Activated naive CD4-positive, alpha-beta T cell treated with anti-CD3 and anti-CD28 coated beads for 36 hours (primary cell): ENCODE measurements at places on chromosomes 7 and 10.
A peak's percentile ranks its signal among the peaks of the same experiment; 100 is the strongest.

DNA sequence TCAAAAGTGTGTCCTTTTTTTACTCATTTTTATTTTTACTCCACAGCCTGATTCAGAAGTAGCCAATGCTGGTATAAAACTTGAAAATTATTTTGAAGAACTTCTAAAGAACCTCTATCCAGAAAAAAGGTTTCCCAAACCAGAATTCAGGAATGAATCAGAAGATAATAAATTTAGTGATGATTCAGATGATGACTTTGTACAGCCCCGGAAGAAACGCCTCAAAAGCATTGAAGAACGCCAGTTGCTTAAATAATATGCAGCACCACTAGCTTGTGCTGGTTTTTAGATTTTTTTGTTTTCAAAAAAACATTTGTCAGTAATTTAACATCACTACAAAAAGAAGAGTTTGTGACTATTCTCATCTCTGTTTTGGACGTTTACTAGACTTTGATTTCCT, 116.5 kb downstream of the SVOPL start:
- DNase-seq, result no peak

DNA sequence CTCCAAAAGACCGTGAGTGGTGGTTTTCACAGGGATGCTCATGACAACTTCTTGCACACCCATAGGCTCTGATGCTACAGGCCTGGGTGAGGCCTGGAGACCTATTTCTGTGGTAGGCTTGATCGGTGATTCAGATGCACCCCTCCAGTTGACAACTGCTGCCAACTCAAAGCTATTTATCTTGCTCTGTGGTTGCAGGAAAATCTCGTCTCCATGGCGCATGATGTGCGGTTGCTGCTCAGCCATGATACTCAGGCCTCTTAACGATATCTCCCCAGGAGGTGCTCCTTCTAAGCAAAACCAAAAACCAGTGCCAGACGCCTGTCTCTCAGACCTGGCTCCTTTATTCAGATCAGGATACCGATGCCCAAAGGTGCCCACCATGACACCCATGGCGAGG, 31.4 kb downstream of the C10orf90 start:
- DNase-seq, result no peak

- DNase-seq, result no peak
These were observed 245.3 kb downstream of the EBF3 start for GRCh38 chr10:129718548-129719414.

DNA sequence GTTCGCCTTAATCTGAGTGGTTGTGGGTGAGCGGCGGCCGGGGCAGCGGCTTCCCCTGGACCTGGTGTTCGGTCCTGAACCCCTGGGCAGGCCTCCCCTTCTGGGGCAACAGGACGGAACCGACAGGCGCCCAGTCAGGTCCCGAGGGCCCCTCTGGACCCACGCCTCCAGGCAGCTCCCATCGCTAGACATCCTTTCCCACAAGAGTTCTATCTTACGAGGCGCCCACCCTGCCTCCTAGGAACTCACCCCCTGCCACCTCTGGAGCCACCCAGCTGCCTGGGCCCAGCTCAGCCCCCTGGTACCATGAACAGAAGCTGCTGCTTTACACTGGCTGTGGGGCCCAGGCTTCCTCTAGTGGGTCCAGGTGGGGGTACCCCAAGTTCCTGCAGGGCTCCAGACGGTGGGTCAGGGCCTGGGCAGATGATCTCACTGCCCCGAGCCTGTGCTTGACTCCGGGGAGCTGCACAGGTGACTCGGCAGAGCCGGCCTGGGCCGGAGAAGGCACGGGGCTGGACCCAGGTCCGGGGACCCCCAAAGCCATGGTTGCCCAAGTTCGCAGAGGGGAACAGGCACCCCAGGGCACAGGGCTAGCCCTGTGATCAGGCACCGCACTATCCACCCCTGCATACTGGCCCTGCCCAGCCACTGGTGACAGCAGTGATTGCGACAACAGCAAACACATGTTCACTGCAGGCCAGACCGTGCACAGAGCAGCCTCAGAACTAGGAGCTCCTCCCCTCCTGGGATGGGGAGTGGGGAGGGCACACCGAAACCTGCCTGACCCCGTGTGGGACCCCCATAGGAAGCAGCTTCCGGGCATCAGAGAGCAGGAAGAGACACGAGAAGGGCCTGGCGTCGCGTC, 180.3 kb downstream of the ELFN1 start:
- no peak for DNase-seq

DNA sequence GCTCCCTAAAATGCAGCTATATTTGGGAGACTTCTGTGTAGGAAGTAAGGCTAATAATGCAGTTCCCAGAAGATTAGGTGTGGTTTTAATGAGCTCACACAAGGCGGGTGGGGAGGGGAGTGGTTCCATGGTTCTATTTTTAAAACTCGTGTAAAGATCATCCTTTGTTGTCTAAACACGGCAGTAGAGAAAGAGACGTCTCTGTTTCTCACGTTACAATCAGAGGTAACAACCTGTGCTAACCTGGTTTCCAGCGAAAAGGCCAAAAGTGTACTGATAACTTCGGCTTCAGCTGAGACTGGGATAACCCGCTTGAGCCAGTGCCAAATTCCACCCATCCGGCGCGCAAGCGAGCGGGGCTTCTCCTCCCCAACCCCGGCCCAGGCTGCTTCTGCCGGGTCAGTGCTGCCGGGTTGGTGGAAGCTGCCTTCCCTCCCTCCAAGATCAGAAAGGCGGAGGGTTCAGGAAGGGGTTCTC, 2.5 kb upstream of the MAP3K8 start:
- DNase-seq, result no peak

DNA sequence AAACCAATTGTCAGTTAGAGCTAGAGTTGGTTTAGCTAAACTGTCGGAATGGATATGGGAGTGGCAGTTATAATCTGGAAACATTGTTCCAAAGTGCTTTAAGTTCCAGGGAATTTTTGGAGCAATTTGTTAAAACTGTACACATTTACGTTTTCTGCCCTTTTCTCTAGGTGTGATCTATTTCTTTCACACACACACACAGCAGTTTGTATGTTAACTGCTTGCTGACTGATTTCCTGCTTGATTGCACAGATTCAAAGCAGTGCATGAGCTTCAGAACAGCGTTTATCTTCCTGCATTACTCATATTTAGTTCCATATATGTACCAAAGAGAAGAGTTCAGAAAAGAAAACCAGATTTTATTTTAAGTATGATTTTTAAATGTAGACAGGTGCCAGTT, 57.9 kb downstream of the MGMT start:
- no peak for DNase-seq

GRCh38 chr10:70557876-70558275, 44.7 kb downstream of the PRF1 start:
- DNase-seq, result no peak

- DNase-seq, result no peak
These were observed 36.1 kb downstream of the ETV1 start for GRCh38 chr7:13953368-13953767.

- DNase-seq, result peak; percentile 8
These were observed 44.5 kb downstream of the ICA1 start for GRCh38 chr7:8217200-8218068.

GRCh38 chr7:106778656-106779250, 86.3 kb upstream of the PIK3CG start:
- no peak for DNase-seq

GRCh38 chr10:3623746-3624145, 161.3 kb downstream of the KLF6 start:
- no peak for DNase-seq

DNA sequence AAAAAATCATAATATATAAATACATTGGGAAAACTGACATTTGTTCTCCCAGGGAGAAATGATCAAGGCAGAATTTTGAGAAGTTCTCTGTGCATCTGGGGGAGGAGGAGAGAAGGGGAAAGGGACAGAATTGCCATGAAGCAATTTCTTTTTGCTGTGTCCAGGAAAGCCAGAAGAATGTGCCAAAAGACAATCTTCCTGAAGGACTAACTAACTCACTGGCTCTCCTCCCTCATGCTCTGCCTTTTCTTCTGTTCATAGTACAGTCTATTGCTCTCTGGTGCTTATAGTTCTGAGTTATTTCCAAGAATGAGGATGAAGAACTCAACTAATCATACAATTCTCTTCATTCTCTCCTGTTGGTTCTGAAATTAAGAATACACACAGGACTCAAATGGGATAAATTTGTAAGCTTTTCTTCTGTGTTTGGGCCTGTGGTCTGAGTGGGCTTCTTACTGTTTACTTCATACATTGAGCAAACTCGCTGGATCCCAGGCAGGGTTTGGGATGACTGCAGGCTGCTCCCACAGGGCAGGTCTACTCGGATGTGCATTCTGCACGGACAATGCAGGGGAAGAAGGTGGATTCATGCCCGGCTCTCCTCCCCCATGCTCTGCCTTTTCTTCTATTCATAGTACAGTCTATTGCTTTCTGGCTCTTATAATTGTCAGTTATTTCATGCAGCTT, 22.2 kb upstream of the FAM171A1 start:
- no peak for DNase-seq

- DNase-seq, result no peak
These were observed 230.0 kb downstream of the SNX13 start for GRCh38 chr7:17710312-17710711.

- no peak for DNase-seq
These were observed at the start of gene INHBA for GRCh38 chr7:41702635-41703371. INHBA (minus strand) TSS chr7:41703090; CDS start chr7:41700374, 2,716 bp downstream.

DNA sequence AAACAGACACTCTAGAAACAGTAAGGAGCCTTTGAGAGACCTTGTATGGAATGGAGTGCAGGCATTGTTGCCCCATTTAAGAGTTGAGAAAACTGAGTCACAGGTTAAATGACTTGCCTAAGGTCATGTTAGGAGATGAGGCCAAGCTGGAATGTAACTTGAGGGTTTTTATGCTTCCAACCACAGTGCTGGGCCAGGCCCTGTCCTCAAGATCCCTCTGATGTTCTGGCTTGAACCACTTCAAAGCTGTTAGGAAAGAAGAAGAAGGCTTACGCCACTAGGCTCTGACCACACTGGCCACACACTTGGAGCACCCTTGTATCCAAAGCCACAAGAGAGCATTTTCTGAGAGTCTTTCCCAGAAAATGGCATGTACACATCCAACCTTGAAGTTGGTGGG, 42.7 kb downstream of the PLAU start:
- no peak for DNase-seq

DNA sequence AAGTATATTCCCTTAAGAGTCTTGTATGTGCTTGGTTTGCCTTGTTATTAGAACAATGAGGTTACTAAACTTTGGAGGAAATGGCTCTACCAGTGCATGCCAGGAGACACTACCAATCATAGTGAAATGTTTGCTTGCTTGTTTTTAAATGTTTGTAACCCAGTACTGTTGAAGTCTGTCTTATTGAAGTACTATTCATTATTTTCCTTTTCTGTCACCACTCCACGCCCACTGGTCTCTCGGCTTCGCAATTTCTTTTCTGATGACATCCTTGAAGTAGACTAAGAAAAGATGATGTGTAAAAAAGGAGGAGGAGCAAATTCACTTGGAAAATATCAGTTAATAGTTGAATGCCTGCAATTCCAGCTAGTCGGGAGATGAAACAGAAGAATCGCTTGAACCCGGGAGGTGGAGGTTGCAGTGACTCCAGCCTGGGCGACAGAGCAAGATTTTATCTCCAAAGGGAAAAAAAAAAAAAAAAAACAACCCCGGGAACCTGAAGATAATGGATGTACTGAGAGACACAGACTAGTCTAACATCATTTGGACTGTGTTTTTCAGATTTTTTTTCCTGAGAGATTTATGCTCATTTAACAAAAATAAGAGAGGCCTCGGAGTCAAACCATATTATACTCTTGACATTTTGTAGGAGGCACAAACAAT, 959.4 kb downstream of the PCDH15 start:
- DNase-seq, result no peak

- no peak for DNase-seq
These were observed 639 bp downstream of the DYDC2 start for GRCh38 chr10:80356989-80357850.

GRCh38 chr7:33922820-33923219, 17.5 kb downstream of the BMPER start:
- DNase-seq, result no peak

- DNase-seq, result peak; percentile 81
These were observed 197.4 kb downstream of the RNLS start for GRCh38 chr10:88385601-88386203.

GRCh38 chr7:37901236-37901827, 15.3 kb downstream of the SFRP4 start:
- no peak for DNase-seq

DNA sequence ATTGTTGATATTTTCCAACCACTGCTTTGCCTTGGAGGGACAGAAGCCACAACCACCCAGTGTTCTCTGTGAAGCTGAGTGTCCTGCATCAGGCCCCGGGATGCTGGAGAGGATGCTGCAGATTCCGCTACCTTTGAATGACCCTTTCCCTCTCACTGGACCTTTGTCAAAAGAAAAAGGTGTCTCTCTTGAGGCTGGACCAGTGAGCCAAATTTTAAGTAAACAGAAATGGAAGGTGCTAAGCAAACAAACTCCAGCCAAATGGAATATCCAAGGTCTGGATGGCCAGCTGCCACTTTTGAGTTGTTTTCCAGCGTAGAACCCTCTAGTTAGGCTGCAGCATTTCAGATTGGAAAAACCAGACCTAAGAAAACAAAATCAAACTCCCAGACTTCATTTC, 145.5 kb downstream of the TRIL start:
- no peak for DNase-seq

- DNase-seq, result no peak
These were observed 99.9 kb downstream of the TRIL start for GRCh38 chr7:28858206-28858605.

GRCh38 chr7:130884437-130885417, 150.7 kb upstream of the KLF14 start:
- no peak for DNase-seq

DNA sequence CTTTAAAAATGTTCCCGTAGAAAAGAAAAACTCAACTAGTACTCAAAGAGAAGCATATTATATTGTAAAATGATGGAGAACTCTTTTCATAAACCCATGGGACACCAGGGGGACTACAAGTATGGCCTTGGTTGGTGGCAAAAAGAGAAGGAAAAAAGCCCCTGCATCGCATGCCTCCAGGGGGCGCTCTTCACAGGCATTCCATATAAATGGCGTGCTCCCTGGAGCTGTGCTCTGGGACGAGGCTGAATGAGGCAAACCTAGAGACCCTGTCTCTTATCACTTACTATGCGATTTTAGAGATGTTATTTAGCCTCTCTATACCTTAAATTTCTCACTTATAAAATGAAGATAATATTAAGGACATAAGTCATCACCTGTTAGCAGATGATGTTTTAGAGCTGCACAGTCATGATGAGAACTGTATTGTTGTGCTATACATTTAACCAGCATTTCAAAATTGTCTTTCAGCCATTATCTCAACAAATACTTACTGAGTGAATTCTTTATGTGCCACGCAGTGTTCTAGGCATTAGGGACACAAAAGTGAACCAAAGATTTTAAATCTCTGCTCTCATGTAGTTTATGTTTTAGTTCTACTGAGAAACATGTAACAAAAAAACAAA, 105.8 kb downstream of the ARHGAP21 start:
- peak; percentile 70 for DNase-seq

- DNase-seq, result no peak
These were observed 24.0 kb upstream of the HSPA12A start for GRCh38 chr10:116766241-116766827.

DNA sequence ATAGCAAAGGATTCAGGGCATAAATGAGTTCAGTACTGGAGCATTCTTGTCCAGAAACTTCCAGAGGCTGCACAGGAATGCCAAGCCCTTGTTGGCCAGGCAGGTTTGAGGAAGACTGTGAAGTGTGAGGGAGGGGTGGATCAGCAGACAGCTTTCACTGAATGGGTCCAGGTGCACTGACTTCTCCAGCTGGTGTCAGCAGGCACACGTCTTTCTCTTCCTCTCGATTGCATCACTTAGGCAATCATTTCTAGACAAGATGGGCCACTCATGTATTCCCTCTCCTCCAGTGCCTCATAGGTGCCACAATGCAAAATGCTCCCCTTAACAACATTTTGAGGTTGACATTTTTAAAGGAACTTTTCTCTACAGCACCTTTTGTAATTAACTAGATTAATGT, 15.6 kb upstream of the PLEKHS1 start:
- peak; percentile 24 for DNase-seq
